ENCODE measurements at places on chromosomes 12 and 14.

DNA sequence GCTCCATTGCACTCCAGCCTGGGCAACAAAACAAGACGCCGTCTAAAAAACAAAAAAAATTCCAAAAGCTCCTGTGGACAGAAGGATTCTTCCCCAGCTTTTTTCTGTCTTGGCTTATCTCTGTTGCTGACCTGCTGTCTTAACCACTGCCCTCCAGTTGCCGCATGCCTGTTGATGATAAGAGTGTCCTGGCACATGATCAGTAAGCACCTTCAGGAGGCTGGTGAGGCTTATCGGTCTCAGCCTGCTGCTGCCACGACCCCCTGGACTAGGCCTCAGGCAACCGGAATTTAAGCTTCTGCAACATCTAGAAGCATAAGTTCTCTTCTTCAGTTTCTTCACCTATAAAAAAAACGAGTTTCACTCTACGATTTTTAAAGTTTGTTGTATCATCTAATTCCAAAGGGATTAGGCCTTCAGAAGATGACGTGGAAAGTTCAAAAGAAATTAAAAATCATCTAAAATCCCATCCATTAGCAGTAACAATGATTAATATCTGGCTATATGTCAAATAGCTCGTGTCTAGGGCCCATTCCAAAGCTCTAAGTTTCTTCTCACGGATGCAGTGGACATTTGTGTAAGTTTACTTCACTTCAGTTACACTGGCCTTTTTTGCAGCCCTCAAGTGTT is 46.4 kb downstream of the RESF1 start:
- H3K4me1 ChIP-seq, result no peaks in the 10 kb centered on the region
- H3K27me3 ChIP-seq, result no peaks in the 10 kb centered on the region
- DNase-seq, result no peak
- H3K27ac ChIP-seq, result no peak overlapping the region
- H3K4me3 ChIP-seq, result no peak overlapping the region

- no peaks in the 10 kb centered on the region for H3K4me1 ChIP-seq
- DNase-seq, result no peak
- no peak overlapping the region for H3K4me3 ChIP-seq
- H3K27ac ChIP-seq, result no peak overlapping the region
Observed at GRCh38 chr12:28936221-28936620, 212.9 kb upstream of the FAR2 start.

- H3K4me1 ChIP-seq, result no peaks in the 10 kb centered on the region
- no peak overlapping the region for H3K27ac ChIP-seq
- peaks cover 7% of the 10 kb centered on the region for H3K36me3 ChIP-seq
- no peak overlapping the region for H3K4me3 ChIP-seq
- no peak for DNase-seq
Observed at GRCh38 chr14:90558983-90559590, 162.3 kb downstream of the CALM1 start.

GRCh38 chr12:30613119-30613830 is 82.4 kb downstream of the IPO8 start:
- H3K4me3 ChIP-seq, result no peak overlapping the region
- no peaks in the 10 kb centered on the region for H3K4me1 ChIP-seq
- no peak overlapping the region for H3K27ac ChIP-seq
- DNase-seq, result no peak

DNA sequence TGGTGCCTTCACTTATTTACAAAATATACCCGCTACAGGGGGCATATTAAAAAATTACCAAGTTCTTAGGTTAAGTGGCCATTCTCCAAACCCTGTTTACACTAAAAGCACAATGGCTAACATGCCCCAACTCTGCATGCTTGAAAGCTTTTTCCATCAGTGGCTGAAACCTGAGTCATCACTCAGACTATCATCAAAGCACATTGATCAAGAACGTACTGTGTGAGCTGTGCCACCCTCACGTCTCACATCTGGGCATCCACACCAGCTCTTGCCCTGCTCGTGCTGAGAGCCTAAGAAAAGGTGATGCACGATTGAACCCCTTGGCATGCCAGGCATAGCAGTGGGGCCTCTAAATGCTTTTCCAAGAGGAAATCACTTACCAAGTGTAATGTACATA is 13.2 kb downstream of the AQP6 start:
- H3K27me3 ChIP-seq, result no peaks in the 10 kb centered on the region
- H3K4me3 ChIP-seq, result no peak overlapping the region

- H3K27me3 ChIP-seq, result no peaks in the 10 kb centered on the region
- no peak overlapping the region for H3K4me3 ChIP-seq
- no peaks in the 10 kb centered on the region for H3K36me3 ChIP-seq
- no peak for DNase-seq
- H3K4me1 ChIP-seq, result peaks cover 19% of the 10 kb centered on the region
Observed at GRCh38 chr12:47711448-47711847, 5.6 kb upstream of the RPAP3 start.
